Foreskin melanocyte (primary cell): ENCODE measurements at places on chromosomes 5 and 9.

DNA sequence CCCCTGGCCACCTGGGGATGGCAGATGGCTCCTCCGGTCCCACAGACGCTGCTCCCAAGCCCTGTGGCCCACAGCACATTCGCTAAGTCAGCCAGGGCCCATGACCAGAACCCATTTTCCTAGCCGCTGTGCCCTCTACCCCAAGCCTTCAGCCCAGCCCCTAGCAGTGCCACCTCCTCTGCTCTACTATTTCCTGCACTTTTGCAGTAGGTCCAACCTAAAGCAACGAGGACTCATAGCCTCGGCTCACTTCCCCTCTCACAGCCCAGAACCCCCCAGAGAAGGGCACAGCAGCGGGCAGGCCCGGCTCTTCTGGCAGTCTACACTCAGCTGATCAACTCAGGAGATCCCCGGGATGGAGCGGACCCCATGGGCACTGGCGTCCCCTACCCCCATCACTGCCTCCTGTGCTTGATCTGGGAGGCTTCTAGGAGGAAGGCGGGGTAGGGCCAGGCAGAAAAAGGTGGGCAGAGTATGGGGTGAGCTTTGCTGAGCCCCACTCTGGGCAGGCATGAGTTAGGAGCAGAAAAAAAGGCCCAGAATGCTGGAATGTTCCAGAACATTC lies 111.2 kb downstream of the ZNF354C start:
- no peak for DNase-seq

GRCh38 chr5:14956423-14957046 lies 85.0 kb upstream of the ANKH start:
- no peak for DNase-seq

DNA sequence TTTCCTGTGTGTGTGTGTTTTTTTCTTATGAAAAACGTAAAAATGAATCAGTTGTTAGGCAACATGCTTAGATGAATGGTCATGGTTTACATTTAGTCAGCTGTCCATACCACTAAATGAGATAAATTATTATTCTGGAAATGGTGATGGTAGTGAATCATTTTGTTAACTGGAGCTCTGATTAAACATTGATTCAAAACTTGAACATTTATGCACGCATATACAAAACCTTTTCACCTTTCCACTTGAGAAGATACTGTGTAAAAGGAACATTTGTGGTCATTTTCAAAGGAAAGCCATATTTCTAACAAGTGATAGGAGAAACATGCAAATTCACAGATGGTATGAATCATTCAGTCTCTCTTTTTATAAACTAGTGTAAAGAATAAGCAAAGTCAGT lies 162.0 kb downstream of the SLC25A46 start:
- no peak for DNase-seq

DNA sequence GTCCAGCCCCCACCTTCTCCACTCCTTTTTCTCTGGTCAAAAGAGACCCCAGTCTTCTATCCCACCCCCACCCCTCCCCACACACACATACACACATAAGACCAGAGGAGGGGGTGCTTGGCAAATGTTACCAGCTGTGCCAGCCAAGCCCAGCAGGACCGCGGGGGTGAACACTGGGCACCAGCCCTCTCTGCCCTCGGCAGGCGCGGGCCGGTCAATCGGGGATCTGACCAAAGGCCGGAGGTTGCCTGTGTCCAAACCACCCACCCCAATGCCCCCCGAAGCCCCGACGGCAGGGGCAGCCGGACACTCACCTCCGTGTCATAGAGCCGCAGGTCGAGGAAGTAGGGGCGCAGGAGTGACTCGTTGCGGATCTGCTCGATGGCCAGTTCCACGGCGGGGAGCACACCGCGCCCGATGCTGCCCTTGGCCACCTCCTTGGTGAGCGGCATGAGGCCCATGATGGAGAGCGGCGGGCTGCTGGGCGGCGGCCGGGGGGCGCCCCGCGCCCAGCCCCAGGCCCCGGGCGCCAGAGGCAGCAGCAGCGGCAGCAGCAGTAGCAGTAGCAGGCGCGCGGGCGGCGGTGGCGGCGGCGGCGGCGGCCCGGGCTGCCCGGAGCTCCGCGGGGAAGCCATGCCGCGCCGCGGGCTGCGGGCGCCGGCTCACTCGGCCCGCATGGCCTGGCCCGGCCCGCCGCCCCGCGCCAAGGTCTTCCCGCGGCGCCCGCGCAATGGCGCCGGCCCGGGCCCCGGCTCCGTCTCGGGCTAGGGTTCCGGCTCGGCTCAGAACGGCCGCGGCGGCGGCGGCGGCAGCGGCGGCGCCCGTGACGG lies 417 bp downstream of the GABBR2 start:
- no peak for DNase-seq

DNA sequence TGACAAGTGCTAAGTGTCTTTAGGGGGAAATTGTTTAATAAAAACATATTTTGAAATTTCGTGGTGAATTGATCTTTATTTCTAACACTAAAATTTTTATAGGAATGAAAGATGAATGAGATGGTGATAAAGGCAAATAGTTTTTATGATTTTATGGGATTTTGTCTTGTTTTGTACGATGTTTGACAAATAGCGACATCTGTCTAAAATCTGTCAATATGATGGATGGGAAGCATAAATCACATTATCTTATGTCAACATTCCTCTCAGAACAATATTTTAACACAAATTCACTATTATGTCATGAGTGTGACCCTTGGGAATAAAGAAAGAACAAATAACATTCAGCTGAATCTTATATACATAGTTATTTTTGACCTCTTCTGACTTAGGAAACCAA lies 852.0 kb upstream of the CDH6 start:
- no peak for DNase-seq

DNA sequence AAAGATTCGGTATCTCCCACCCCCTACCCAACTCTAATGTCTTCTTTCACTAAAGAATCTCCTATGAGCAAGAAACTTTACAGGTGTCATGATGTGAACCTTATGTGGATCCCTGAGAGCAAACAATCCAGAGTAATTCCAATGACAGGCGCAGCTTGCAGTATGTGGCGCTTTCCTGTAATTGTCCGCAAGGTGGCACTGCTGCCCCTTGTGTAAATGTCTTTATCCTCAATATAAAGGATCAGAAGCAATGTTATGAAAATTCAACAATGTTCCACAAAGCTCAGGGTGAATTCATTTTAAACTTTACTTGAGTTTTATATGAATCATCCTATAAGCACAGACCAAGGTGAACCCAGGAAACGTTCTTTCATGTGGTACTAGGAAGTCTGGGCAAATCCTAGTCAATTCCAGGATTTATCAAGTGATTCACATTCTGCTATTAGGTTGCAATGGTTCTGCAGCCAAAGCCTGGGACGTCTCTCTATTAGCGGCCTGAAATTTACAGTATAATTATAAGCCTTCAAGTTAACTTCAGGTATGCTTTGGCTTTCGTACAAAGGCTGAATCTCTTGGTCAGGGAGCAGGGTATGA lies 113.7 kb downstream of the TRPM6 start:
- DNase-seq = peak; percentile 63

DNA sequence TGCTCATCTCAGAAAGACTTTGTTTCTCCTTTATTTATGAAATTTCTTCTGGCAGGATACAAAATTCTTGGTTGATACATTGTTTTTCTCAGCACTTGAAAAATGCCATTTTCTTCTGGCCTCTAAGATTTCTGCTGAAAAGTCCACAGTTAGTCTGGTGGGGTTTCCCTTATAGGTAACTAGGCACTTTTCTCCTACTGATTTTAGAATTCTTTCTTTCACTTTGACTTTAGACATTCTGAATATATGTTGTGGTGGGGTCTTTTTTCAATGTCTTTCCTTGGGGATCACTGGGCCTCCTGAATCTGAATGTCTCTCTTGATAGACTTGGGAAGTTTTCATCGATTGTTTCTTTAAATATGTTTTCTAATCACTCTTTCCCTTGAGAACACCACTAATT lies 79.6 kb downstream of the CETN3 start:
- no peak for DNase-seq

DNA sequence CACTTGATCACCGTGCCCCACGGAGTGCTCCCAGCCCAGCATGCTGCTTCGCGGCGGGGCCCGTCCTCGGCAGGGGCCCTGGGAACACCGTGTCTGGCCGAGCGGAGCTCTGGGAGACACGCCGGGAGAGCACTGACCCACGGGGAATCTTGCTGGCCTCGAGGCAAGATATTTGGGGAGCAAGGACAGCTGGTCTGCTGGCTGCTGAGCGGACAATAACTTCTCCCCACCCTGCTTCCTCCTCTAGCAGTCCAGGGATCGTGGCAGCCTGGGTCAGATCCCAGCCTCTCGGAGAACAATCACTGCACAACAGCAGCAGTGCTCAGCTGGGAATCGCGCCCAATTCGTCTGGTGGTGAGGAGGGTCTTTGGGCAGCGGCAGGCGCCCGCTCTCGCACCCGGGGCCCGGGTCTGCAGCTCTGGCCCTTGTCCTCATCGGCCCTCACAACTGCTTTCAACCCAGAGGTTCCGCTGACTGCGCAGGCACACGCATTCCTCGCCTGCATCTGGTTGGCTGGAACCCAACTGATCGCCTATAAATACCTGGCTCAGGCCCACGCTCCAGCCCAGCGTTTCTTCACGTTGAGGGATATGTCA lies 43.4 kb downstream of the DBH start:
- DNase-seq = no peak

DNA sequence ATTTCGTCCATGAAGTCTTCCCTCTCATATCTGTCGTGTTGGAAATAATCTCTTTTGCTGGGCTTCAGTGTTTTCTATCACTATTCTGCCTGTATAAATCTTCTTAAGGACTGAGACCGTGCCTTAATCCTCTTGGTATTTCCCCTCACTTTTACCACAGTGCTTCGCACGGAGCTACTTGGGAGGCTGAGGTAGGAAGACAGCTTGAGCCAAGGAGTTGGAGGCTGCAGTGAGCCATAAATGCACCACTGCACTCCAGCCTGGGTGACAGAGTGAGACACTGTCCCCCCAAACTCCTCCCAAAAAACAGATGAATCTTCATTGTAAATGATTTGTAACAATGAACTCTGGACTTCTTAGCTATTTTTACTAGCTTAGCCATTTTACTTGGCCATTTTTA lies 57.8 kb downstream of the PHAX start:
- no peak for DNase-seq

DNA sequence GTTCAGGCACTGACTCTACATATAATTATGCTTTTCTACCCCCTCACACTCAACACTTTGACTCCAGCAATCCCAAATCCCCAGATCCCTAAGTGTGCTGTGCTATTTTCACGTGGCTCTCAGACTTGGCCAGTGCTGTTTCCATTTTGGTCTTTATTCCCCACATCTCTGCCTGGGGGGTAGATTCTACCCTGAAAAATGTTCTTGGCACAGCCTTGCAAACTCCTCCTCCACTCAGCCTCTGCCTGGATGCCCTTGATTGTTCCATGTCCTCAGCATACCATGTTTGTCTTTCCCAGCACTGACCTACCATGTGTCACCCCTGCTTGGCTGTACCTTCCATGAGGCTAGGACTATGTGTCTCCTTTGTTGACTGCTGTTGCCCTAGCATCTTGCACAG lies 43.0 kb downstream of the FXN start:
- peak; percentile 23 for DNase-seq

DNA sequence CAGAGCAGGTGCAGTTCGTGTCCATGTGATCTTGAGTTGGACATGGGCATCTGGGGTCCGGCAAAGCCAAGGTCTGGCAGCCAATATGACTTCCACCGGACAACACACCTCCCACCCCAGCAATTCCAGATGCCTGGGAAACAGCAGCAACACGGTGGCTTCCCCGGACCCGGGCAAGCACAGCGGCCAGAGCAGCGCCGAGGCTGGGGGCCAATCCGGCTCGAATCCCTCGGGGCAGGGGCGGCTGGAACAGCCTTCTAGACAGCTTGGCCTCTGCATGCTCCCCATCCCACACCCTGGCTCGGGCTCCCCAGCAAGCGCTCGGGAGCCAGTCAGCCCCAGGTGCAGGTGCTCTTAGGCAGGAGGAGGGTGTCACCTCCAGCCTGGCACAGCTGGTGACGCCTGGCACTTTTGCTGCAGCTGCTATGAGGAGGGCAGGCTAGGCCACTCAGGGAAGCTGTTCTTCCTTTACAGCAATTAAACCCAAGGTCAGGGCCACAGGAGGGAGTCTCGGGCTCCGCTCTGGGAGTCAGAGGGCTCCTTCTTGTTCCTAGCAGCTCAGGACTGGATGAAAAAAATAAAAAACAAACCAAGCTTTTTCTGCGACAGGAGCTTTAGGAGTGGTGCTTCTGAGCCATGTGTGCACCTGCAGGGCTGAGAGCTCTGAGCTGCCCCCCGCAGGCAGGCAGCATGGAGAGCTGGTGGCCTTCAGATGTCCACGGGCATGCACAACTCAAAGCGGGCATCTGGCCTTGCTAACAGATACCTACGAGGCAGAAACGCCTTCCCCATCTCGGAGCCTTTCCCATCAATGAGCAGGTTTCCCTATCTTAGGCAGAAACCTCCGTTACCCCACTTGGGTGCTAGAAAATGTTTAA lies 28.2 kb downstream of the DBH start:
- no peak for DNase-seq

GRCh38 chr5:115578657-115579056 lies 23.6 kb downstream of the TICAM2 start:
- DNase-seq = no peak

- DNase-seq = no peak
These were observed 60.6 kb downstream of the IPO11 start for GRCh38 chr5:62473209-62473608.

DNA sequence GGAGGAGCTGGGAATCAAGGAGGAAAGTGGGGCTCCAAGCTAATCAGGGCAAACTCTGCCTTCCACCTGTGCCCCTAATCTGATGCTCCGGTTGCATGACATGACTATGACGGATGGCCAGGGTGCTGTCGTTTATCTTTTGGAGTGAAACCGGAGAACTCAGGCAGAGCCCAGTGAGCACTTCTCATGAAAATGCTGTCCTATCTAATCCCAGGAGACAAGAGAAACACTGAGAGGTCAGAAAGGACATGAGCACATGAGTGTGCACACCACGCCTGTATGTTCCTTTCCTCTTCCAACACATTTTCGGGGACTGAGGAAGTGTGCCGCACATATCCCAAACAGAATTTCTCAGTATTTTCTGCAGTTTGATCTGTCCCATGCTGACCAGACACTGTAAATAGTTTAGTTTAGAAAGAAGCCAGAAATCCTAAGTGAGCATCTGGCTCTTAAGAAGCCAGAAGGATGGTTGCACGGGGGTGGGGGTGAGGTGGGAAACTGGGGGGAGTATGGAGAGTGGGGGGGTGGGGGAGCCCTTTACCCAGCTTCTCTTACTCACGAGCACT lies 217.1 kb downstream of the TSSK1B start:
- DNase-seq = no peak

DNA sequence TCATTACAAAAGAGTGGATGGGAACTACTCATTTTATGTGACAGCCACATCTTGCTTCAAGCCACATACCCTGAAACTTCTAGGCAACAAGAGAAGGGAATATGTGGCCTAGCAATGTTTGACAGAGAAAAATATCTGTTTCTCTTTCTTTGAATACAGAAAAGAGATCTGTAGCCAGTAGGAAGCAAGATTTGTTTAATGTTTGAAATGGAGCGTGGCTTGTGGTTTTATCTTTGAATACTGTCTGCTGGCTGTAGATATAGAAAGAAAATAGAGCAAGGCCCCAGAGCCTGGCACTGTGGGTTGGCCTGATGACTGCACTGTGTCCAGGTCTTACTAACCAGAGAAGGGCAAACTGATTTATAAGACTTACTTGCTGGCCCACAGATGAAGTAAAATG lies 133.8 kb downstream of the ARHGEF28 start:
- DNase-seq = no peak

- DNase-seq = no peak
These were observed 577 bp downstream of the TUT7 start for GRCh38 chr9:86353655-86354010.

GRCh38 chr5:164256954-164257353 lies 751.5 kb downstream of the MAT2B start:
- DNase-seq = no peak
